ENCODE measurements at places on chromosomes 16 and 17.
A peak's percentile ranks its signal among the peaks of the same experiment; 100 is the strongest.

- no peak for DNase-seq
Observed at GRCh38 chr17:17052462-17053221, 10.4 kb downstream of the MPRIP start.

DNA sequence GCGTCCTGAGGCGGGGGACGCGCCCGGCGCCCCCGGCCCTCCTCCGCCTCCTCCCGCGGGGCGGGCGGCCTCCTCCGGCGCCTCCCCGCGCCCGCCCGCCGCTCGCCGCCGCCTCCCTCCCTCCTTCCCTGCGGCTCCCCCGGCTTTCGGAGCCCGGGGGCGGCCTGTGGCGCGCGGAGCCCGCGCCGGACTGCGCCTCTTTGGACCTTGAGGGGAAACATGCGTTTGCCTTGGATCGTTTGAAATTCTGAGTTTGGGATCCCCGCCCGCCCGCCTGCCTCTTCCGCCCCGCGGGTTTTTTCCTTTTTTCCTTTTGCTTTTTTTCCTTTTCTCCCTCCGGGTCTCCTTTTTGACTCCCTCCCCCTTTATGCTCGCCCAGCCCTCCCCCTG, 390 bp downstream of the ZNRF1 start:
- no peak for DNase-seq

GRCh38 chr16:31010585-31011325, at the start of gene STX1B:
Gene STX1B, minus strand, starts transcription at chr16:31010638. Its CDS starts 242 bp downstream, at chr16:31010396.
- peak; percentile 12 for DNase-seq

DNA sequence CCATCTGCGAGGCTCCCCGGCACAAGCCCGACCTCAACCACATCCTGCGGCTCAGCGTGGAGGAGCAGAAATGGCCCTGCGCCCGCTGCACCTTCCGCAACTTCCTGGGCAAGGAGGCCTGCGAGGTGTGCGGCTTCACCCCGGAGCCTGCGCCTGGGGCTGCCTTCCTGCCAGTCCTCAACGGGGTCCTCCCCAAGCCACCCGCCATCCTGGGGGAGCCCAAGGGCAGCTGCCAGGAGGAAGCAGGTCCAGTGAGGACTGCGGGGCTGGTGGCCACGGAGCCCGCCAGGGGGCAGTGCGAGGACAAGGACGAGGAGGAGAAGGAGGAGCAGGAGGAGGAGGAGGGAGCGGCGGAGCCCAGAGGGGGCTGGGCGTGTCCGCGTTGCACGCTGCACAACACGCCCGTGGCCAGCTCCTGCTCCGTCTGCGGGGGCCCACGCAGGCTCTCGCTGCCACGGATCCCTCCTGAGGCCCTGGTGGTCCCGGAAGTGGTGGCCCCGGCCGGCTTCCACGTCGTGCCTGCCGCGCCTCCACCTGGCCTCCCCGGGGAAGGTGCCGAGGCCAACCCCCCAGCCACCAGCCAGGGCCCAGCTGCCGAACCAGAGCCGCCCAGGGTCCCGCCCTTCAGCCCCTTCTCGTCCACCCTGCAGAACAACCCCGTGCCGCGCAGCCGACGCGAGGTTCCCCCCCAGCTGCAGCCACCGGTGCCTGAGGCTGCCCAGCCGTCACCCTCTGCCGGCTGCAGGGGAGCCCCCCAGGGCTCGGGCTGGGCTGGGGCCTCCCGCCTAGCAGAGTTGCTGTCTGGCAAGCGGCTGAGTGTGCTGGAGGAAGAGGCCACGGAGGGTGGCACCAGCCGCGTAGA, 13.1 kb upstream of the PRR35 start:
- DNase-seq = no peak

Data from stimulated activated CD4-positive, alpha-beta T cell treated with anti-CD3 and anti-CD28 coated beads, Interleukin-1b, Interleukin-23, amount 100 ng/mL, for 1 hour (primary cell).